Adipocyte (in vitro differentiated cells): ENCODE measurements at places on chromosomes 11 and 22.

- DNase-seq: peak; percentile 78
These were observed 97.7 kb downstream of the RBFOX2 start for GRCh38 chr22:35930933-35931332.

DNA sequence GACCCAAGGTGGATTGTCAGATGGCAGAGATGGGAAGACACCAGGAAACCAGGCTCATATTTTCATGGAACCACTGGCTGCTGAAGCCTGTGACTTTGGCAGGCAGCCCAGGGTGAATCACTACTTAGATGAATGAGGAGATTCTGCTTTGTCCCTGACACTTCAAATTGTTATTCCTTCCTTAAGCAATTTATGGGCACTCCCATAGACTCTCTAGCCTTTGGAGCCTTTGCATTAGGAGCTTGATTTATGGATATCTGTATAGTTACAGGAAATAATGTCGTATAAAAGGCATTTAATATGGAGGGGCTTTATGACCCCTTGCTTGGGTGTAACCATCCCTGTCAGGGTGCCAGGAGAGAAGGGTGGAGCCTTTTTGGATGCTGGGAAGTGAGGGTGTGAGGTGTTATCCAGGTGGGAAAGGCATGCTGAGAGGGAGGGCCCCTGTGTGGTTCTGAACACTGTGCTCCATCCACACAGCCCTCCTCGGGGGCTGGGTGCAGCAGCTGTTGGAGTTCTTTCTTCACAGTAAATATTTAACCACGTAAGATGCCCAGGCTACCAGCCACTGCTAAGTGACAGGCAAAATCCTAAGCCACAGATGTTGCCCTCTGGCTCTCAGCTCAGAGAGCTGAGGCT, 35.3 kb downstream of the IL18 start:
- DNase-seq: peak; percentile 64

GRCh38 chr11:105553025-105553424, 56.8 kb upstream of the GRIA4 start:
- DNase-seq: no peak

- DNase-seq: peak; percentile 3
These were observed 37.6 kb downstream of the CLDN25 start for GRCh38 chr11:113817162-113817561.

GRCh38 chr22:40509401-40510134, 127.0 kb downstream of the MRTFA start:
- DNase-seq: peak; percentile 91

- DNase-seq: no peak
These were observed 18.0 kb downstream of the PHLDA2 start for GRCh38 chr11:2911088-2911784.

DNA sequence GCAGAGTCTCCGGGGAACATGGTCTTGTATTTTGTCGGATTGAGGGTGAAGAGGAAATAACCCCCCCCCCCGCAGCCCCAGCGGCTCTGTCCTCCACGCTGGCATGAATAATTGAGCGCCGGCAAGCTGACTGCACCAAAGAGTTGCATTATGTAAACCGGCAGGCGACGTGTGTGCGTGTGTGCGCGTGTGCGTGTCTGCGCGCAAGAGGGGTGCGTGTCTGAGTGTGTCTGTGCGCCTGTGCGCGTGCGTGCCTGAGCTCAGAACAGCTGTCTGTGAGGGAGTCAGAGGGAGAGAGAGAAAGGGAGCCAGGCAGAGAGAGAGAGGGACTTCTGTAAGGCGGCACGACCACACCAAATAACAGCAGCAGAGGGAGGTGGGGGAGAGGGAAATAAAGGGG, 94.4 kb downstream of the SCN3B start:
- peak; percentile 90 for DNase-seq

DNA sequence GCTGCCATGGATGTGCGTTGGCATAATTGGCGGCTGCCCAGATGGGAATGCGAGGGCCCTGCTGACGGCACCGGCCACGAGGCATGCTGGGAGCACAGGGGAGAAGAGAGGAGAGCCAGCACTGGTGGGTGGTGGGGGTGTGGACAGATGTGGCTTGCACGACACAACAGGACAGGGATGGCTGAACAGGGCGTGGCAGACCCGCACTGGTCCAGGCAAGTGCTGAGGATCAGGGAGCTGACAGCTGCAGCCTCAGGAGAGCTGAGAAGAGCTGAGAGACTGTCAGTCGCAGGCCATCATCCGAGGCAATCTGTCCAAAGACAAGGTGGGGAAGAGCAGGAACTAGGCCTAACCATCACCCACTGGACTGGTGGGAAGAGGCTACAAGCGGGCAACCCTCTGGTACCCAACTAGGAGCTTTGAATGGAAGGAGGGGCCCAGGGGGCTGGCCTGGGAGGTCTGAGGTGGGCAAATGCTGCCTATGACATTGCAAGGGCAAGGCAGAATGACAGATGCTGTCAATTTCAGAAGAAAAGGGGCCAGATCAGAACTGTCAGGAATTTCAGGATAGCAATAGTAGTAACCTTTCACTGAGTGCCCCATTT, 2.4 kb downstream of the GNB1L start:
- DNase-seq: no peak

GRCh38 chr11:64100360-64100759, 64.6 kb downstream of the FLRT1 start:
- DNase-seq: no peak

- DNase-seq: no peak
These were observed 1114.1 kb downstream of the BRD1 start for GRCh38 chr22:48713272-48714205.
